RKO (cell line): ENCODE measurements at places on chromosomes 7 and 10.

DNA sequence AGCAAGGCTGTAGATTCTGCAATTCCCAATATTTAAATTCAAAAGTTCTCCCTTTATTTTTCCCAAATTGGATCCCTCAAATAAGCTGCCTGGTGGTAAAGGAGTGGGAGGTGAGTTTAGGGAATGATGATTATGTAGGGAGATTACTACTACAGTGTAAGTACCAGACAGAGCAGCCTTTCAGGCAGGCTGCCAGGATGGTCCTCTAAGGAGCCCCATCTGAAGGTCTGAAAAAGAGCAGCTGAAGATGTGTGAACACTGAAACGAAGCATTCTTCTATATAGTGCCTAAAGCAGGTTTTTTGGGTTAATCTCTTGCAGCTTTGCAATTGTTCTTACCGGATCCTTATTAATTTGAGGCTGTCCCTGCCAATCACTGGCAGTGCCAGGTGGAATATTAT, 84.7 kb downstream of the CREB5 start:
- no peak for DNase-seq

- DNase-seq, result no peak
Observed at GRCh38 chr7:73905360-73905759, 44.4 kb downstream of the TMEM270 start.

GRCh38 chr10:132946311-132946710, 3.9 kb upstream of the CFAP46 start:
- DNase-seq, result no peak

DNA sequence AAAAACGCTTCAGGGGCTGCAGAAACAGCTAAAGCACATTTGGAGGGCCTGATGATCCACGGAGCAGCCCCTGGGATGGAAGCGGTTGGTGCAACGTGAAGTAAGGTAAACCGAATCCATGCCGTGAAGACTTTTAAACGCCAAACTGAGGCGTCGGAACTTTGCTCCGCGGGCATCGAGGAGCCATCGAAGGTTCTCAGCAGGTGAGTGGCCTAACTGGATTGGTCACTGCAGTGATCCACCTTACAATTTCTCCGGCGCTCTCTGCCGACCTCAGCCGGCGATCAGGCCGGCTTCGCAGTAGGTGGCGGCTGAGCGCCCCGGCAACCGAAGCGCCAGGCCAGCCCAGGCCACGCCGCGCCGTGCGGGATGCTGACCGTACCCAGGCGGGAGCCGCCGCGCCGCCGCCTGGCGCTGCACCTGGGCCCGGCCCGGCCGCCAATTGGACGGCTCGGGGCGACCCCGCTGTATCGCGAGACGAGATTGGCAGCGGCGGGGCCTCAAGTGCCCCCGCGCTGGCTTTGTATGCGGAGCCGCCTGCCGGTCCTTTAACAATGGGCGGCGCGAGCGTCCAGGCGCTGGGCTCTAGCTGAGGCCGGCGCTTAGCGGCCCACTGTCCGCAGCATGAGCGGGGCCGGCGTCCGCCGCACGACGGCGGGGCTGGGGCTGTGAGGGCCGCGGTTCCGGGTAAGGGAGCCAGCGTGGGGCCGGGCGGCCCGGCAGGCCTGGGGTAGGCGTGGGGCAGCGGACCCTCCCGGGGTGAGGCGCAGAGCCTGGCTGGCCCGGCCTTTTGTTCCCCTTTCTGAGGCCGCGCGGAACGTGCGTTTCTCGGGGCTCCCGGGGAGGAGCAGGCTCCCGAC, at the start of gene CCNJ:
CCNJ (plus strand) TSS at position 551 of the 860 bp plus-strand sequence. CDS start 811 bp downstream, outside the sequence.
- peak; percentile 88 for DNase-seq

GRCh38 chr7:127317447-127317961, 64.8 kb upstream of the GRM8 start:
- no peak for DNase-seq

GRCh38 chr10:111548084-111548726, 471.4 kb downstream of the ADRA2A start:
- DNase-seq, result no peak

DNA sequence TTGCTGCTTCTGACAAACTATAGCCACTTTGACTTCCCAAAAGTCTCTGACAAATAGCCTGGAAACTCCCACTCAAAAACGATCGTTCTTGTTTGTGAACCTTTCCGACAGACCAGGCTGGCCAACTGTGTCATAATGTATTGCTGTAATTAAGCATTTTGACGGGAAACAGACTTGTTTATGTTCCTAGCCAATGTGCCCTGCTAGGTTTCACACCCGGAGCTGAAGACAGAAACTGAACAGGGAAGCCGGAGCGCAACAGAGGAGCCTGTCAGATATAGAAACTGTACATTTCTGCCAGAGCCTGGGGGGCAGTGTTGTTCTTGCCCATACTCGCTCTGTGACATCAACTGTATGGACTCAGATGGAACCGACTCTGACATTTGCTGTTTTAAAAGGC, 55.3 kb upstream of the C7orf33 start:
- peak; percentile 22 for DNase-seq

- DNase-seq, result no peak
Observed at GRCh38 chr10:19967981-19968380, 151.7 kb downstream of the PLXDC2 start.

- DNase-seq, result no peak
Observed at GRCh38 chr7:11749629-11750028, 82.4 kb downstream of the THSD7A start.
